Left lung (tissue), 14 donors: ENCODE measurements at places on chromosomes 7 and 10. TPM values are rescaled to one million over a fixed set of nuclear protein-coding genes. Genes with fewer than 3 reads are reported as not detected.

ARMC3 gene
- not detected for total RNA-seq

HMX3 gene
- not detected for total RNA-seq

- H3K36me3 ChIP-seq, result no peaks in the 10 kb centered on the region
- peak within 1 kb of the TSS; percentile 41 for H3K4me3 ChIP-seq
- H3K4me1 ChIP-seq, result peaks cover 37% of the 10 kb centered on the region
- peak within 1 kb of the TSS; percentile 54 for H3K27ac ChIP-seq
- peaks cover 4% of the 10 kb centered on the region for H3K27me3 ChIP-seq
- no peak for DNase-seq
Observed at GRCh38 chr10:86958116-86958900, at the start of gene SNCG. Gene SNCG (plus strand): TSS chr10:86958599. CDS start chr10:86958698, 99 bp downstream.

CTAGE8 gene
- not detected for total RNA-seq

HOXA10 gene
- total RNA-seq, result 0.55 TPM

DNA sequence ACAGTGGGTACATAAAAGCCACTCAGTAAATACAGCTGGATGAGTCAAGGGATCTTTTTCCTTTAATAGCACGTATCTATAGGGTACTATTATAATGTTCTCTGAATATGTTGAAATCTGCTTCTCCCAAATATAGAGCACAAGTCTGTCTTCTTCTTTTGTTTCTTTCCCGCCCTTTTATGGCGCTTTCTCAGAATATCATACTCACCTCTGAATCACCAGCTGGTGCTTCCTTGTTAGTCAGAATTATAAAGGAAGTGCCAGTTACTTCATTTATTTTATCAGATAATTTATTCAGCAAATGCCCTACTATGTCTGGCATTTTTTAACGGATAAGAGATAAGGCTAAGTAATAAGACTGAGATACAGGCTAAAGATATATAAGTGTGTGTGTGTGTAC, 772.9 kb downstream of the SORCS3 start:
- H3K27me3 ChIP-seq, result no peaks in the 10 kb centered on the region
- H3K4me1 ChIP-seq, result no peaks in the 10 kb centered on the region
- H3K36me3 ChIP-seq, result no peaks in the 10 kb centered on the region
- no peak overlapping the region for H3K27ac ChIP-seq
- DNase-seq, result no peak
